ENCODE measurements at places on chromosomes 11 and 22.

GRCh38 chr11:35089666-35090065 is 49.3 kb upstream of the CD44 start:
- DNase-seq: no peak

- no peak for DNase-seq
These were observed 53.1 kb upstream of the ELF5 start for GRCh38 chr11:34566736-34567135.

DNA sequence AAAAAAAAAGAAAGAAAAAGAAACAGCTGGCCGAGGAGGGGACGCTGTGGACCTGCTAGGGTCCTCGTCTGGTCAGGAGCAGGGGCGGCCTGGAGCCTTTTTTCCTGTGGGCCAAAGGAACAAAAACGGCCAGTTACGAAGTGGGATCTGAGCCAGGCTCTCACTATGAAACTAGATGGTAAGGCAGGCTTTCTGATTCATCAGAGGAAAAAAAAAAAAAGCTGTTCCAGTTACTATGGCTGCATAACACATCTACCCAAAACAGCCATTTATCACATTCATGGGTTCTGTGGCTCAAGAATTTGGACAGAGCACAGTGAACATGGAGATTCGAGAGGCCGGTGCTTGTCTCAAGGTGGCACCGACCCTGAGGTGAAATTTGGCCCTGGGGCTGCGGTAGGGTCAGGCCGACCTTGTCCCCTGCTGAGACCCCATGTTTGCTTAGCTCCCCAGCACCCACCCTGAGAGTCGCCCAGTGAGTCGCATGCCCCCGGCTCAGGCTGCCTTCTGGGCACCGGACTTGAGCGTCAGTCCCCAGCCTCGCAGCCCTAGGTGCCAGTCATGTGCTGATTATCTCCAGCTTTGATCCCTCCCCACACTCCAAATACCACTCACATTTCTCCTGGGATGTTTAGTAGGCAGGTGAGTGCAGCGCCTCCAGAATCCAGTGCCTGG is 34.2 kb downstream of the MRGPRD start:
- no peak for DNase-seq

DNA sequence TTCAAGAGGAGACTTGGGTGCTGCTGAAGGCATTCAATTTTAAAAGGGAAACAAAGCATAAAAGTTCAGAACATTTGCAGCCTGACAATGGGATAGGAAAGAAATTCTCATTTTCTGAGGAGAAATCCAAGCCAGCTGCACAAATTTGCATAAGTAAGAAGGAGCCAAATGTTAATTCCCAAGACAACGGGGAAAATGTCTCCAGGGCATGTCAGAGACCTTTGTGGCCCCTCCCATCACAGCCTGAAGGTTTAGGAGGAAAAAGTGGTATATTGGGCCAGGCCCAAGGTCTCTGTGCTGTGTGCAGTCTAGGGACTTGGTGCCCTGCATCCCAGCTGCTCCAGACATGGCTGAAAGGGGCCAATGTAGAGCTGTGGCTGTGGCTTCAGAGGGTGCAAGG is 12.7 kb upstream of the OR51F1 start:
- no peak for DNase-seq

- DNase-seq: no peak
These were observed 76.8 kb downstream of the C11orf58 start for GRCh38 chr11:16815047-16815767.

DNA sequence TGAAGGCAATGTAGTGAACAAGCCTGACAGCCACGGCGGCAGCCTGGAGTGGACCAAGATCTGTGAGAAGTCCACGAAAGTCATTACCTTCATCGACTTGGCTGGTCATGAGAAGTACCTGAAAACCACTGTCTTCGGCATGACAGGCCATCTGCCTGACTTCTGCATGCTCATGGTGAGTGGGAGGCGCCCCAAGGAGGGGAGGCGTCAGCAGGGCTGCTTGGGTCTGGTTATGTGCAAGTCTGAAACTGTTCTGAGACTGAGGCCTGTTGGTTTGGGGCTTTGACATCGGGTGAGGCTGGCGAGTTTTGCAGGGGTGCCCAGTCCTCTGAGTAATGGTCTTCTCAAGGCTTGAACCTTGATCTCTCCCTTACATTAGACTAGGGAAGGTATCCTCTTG is 11.1 kb downstream of the GTPBP1 start:
- no peak for DNase-seq

- peak; percentile 61 for DNase-seq
These were observed 129.0 kb upstream of the PARVA start for GRCh38 chr11:12248330-12248729.

GRCh38 chr11:109350091-109350490 is 71.9 kb upstream of the C11orf87 start:
- DNase-seq: no peak

DNA sequence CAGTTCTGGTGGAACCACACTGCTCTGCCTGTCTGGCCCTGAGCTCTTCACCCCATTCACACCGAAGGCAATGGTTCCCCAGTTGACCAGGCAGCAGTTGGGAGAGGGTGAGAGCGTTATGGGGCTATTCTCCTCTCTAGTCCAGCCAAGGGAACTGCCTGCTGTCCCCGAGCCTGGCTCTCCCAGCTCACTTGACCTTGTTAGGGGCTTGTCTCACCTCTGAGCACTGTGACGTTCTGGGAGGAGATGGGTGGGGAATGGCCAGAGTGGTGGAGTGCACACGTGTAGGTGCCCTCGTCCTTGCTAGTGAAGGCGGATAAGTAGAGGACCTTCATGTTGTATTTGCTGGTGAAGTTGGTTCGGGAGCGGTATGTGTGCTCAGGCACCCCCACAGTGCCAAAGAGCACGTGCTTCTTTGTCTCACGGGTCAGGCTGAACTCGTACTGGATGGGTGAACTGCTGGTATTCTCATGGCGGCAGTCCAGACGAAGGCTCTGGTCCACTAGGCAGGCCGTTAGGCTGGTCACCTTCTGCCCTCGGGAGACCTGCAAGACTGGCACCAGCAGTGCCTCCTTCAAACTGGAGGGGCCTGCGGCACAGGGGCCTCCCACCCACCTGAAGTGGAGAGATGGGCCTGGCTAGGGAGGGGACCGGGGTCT is 3.0 kb downstream of the THY1 start:
- no peak for DNase-seq

DNA sequence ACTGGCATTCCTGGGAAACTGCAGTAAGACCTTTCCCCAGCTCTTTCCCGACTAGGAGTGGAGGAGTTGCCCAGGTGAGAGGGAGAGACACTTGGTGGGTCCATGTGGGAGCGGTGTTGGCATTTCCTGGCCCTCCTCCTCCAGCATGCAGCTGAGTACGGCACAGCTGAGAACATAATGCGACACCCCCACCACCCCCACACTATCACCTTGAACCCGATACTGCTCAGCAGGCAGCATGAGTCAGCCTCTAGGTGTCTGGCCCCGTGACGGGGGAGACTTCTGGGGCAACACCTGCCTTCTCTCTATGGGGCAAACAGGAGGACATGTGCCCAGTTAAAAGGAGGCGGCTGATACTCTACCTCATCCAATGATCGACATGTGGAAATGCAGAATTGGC is 64.4 kb downstream of the PKNOX2 start:
- DNase-seq: no peak

DNA sequence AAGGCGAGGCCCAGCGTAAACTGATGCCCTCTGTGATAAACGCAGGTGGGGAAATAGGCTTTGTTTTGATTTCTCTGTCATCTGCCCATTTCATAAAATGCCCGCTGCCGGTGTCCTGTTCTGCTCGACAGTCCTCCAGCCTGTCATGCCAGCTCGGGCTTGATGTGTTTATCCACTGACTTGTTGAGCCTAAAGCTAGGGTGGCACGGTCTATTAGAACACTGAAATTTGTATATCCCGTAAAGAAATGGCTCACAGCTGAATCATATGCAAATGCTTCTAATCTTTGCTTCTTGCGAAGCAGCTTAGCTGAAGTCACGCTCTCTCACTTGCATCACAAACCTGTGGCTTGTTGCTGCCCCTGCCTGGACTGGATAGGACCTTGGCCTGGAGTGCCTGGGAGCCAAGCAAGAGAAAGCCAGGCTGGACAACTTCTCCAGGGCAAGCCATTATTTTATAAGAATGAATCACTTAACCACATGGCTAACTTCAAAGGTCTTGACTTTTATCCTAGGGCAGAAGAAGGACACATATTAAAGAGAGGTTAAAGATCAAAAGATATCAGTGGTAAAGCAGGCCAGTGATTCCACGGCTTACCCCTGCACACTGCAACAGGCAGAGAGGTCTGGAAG is 33.1 kb downstream of the EHF start:
- DNase-seq: no peak

- DNase-seq: no peak
These were observed 5.1 kb downstream of the ELF5 start for GRCh38 chr11:34508524-34508923.

GRCh38 chr11:110358336-110358735 is 61.9 kb upstream of the RDX start:
- DNase-seq: no peak

DNA sequence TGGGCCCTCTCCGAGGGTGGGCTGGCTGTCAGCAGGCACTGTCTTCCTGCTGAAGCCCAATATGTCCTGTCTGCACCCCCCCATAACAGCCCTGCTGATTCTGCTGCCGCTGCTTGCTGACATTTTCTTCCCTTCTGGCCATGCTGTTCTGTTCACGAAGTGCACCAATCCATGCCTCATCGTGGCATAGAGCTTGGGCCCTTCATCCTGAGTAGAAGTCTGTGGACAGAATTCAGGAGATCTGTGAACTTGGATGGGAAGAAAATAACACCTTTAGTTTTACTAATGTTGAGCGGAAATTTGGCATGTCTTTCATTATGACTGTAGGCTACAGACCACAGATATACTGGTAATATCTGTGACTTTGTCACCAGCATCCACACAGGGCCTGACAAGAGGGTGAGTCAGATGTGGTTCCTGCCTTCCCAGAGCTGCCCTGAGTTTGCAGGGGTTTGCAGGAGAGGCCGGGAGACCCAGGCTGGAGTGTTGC is 14.1 kb upstream of the KIAA0930 start:
- DNase-seq: no peak

DNA sequence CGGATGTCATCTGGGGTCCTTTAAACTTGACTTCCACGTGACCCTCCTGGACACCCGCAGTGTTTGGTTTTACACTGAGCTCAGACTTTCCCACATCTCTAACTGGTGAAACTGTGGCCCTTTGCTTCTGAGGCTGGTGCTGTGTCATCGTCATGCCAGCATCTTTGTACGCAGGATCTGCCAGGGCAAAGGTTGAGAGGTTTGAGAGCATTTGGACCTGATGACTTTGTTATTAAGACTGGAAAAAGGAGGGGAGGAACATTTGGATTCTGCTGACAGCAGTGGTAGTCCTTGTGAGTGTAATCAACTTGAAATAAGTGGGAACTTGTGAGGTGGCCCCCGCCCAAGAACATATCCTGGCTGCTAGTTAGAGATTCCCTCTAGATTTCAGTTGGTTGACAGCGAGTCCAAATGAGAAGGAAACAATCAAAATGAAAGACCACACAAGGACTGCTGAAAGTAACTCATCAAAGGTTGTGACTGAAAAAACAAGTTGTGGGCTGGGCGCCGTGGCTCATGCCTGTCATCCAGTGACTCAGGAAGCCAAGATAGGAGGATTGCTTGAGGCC is 102.5 kb downstream of the KIAA1671 start:
- DNase-seq: no peak

DNA sequence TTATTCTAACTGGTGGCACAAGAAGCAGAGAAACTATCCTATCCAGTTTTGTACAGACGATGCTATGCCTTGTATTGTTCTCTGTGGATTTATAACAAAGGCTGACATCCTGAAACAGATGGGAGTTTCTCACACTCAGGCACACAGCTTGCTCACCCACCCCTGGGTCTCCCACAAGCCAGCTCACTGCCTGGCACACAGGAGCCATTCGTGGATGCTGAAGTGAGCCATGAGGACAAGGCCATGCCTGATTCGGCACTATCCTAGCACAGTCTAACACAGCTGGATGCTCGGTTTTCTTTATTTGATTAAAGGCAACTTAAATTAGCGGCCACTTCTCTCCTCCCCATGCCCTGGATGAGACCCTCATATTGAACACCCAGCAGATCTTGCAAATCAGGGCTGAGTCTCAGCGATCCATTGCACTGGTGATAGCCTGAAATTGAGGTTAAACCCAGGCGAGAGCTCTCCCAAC is 25.7 kb upstream of the TMPRSS4 start:
- DNase-seq: no peak

DNA sequence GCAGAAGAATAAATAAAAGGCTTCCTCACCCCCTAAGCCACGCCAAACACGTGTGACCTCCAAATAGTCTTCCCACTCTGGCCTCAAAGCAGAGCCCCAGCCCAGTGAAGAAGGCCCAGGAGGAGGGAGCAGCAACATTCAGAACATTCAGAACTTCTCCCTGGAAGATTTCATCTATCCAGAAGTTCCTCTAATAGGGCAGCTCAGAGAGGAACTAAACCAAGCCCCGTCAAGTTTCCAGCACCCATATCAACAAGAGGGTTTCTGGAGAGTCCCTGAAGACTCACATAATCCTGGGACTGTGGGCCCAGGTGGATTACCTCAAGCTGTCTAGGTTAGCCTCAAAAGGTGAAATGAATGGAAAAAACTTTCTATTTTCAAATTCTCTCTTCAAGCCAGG is 39.4 kb downstream of the PC start:
- DNase-seq: no peak

DNA sequence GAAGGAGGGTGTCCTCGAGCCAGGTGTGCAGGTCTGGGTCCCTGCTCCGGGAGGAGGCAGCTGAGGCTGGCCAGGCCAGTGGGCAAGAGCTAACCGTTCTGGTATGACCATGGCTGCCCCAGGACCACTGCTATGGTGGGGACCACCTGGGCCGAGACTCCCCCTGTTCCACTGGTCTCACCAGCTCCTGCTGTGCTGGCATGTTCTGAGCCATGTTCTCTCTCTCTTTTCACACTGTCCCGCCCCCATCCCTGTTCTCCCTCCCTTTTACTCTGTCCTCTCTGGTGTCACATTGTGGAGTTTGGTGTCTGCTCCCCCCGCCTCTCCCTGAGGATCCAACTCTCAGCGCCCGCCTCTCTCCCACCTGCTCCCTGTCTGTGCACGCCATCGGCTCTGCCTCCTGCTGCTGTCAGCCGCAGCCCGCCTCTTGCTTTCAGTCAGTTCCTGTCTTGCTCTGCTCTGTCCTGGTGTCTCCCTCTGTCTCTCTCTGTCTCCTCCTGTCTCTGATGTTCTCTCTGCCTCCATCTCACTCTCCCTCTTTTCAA is 66.4 kb downstream of the LRRC32 start:
- no peak for DNase-seq

GRCh38 chr11:12864316-12865156 is 144.6 kb upstream of the RASSF10 start:
- DNase-seq: no peak

DNA sequence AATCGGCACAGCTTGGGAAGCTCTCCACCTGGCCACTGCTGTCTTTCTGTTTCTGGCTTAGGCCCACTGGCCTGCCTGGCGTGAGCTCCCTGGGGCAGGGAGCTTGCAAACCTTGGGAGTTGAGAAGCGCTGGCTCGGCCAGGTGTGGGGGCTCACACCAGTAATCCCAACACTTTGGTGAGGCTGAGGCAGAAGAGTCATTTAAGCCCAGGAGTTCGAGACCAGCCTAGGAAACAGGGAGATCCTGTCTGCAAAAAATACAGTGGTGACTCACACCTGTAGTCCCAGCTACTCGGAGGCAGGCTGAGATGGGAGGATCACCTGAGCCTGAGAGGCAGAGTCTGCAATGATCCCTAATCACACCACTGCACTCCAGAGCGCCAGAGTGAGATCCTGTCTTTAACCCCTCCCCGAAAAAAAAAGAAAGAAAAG is 4.0 kb downstream of the AP5B1 start:
- DNase-seq: no peak

GRCh38 chr22:39628563-39629080 is 58.1 kb downstream of the CACNA1I start:
- no peak for DNase-seq
